ENCODE measurements at places on chromosomes 5 and 9. TPM values are rescaled to one million over a fixed set of nuclear protein-coding genes. Genes with fewer than 3 reads are reported as not detected.

AKNA gene
- 6.8 TPM for total RNA-seq

CCL27 gene
- not detected for total RNA-seq

ADAMTS12 gene
- 28.7 TPM for total RNA-seq

PCDHGB2 gene
- 1.1 TPM for total RNA-seq

MXD3 gene
- total RNA-seq = 8.8 TPM

BHMT2 gene
- 5.3 TPM for total RNA-seq

FAM169A gene
- total RNA-seq = under 0.01 TPM

GDNF gene
- 0.39 TPM for total RNA-seq

All from subcutaneous preadipocyte (primary cell).